T-helper 17 cell (primary cell): ENCODE measurements at places on chromosomes 2 and 18.

GRCh38 chr2:45843136-45843535 lies 191.7 kb downstream of the PRKCE start:
- no peak for DNase-seq

DNA sequence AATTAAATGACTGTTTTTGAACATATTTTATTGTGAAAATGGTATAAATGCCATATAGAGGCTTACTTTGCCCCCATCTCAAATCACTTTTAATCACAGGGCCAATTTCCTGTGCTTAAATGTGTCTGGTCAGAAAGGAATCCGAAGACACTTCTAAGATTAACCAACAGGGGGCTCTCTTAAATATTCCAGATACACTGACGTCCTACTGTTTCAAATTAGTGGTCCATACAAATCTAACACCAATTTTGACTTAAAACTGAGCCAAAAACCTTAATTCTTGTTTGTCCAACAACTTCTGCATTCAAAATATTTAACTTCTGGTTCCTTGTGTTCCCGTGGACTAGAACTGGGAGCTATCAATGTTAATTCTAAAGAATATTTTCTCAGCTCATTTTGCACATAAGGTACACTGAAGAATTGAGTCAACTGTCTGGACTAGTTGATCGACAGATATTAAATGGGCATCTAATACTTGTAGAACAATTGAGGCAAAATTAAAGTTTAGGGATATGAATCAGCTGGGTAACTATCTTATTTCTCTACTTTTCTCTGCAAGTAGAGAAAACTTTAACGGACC lies 557.5 kb downstream of the ARHGAP15 start:
- DNase-seq, result no peak

DNA sequence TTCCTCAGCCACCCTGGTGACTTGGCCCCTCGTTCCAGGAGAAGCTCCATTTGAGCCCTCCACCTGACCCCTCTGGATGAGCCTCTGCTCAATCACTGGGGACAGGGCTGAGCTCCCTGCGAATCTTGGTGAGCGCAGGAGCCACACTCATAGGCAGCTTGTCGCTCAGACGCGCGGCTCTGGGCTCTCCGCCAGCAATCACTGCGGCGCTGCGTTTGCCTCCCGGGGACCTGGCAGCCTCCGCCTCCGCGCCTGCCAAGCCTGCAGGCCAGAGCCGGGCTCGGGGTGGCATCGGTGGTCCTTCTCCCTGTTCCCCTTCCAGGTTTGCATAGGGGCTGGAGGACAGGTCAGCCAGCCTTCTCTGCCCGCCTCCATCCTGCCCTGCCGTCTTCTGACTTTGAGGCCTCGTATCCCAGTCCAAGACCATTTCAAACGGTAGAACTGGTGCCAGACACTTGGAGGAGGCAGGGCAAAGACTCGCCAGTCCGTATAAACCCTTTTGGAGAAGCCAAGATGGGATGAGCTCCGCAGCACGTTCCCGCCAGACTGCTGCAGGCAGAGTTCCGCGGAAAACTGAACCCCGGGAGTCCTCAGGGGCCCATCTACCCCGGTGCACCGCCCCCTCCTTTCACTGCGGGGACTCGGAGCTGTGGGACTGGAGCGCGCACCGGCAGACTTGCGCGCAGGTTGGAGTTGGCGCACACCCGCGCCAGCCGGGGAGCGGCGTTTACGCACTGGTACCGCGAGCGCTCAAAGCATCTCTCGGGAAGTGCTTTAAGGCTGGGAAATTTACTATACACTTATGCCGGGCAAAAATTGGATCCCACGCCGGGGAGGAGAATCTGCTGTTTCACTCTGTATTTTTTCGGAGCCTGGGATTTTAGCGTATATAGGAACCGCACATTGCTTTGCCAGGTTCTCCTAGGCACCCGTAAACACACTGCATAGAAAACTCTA lies 1.1 kb upstream of the TACR1 start:
- DNase-seq, result no peak

- no peak for DNase-seq
These were observed 64.5 kb downstream of the CAVIN2 start for GRCh38 chr2:191782351-191782750.
